ENCODE measurements at places on chromosomes 3 and 15. TPM values are rescaled to one million over a fixed set of nuclear protein-coding genes. Genes with fewer than 3 reads are reported as not detected.

DNA sequence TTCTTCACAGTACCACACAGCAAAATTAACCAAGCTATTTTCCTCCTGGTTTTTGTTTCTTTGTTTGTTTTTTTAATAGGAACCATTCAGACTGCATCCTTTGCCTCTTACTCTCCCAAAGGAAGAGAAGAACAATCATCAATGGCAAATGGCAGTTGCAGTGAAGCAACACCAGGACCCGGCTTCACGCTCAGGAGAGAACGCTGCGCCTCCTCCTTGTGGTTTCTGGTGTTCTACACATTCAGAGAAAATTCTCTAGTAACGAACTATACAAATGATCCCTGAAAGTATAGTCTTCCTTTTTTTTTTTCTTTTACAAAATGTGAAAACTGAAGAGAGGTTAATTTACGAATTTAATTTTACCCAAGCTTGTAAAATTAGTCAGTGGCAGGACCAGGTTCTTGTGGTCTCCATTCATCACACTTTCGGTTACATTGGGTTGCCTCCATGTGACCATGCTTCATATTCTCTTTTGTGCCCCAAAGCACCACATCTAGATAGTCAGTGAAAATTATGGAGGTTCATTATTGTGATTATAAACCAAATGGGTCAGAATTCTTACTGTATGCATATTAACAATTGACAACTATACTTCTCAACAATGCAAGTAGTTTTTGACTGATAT is 10.6 kb upstream of the MINDY2 start:
- DNase-seq, result no peak

GRCh38 chr3:101203411-101203810 is 117.0 kb downstream of the IMPG2 start:
- no peak for DNase-seq

- no peak for DNase-seq
Measured at GRCh38 chr3:181497358-181497757, 214.4 kb upstream of the SOX2 start.

GRCh38 chr15:53759411-53759931 is at the start of gene WDR72:
Gene WDR72 (minus strand): TSS chr15:53759663. CDS start chr15:53733149, 26,514 bp downstream.
- DNase-seq, result no peak

DNA sequence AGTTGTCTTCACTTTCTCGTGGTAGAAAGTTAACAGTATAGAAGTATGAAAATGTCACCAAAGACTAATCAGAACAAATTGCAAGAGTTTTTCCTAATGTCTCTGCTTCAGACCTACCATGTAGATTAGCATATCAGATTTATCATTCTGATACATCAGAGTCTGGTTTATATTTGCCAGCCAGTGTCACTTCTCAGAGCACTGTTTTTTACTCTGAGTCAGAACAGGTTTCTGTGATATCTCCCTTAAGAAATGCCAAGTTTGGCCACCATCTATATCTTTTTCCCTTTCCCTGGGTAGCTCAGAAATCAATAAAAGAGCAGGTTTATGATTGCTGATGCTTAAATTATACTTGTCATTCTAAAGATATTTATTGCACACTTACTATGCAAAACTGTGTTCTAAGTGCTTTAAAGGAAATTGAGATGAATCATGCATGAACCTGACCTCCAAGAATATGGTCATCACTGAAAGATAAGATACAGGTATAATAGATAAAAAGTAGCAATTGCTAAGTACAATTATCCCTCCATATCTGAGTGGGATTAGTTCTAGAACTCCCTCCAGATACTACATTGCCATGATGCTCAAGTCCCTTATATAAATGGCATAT is 672.7 kb upstream of the NAALADL2 start:
- DNase-seq, result no peak

GRCh38 chr15:20340331-20340811 is 201.2 kb downstream of the GOLGA6L6 start:
- DNase-seq, result no peak

DNA sequence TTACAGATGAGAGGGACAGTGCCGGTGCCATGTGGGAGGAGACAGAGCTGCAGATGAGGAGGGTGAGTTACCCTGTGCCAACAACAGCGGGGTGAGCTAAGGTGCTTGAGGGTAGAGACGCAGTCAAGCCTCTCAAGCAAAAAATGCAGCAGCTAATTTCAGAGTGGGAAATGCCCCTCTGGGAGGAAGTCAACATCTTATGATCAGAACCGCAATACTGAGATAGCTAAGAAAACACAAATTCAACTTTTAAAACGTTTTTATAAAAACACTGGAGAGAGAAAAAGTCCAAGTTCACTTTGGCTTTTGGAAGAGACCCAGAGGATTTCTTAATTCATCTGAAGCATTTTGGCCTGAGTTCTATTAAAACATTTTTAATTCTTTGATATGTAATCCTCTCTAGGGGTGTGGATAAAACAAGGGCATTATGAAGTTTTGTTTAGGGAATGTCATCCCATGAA is 319.2 kb downstream of the SLC9A9 start:
- no peak for DNase-seq

DNA sequence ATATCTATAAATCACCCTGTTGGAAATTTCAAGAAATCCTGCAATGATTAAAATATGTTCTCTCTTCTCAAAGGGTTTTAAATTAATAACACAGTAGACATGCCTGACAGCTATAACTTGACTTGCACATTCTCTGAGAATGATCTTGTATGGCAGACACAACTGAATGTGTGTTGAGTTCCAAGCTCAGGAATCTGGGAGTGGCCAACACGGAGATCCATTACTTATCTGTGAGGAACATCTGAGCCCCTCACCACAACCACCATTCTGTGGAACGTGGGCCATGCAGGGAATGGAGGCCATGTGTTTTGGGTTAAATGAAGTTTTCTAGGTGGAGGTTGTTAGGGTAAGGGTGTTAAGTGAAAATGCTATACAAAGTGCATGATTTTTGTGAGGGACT is 105.3 kb upstream of the CHMP2B start:
- no peak for DNase-seq

- no peak for DNase-seq
Measured at GRCh38 chr3:119359476-119360326, 65.5 kb downstream of the ARHGAP31 start.

DNA sequence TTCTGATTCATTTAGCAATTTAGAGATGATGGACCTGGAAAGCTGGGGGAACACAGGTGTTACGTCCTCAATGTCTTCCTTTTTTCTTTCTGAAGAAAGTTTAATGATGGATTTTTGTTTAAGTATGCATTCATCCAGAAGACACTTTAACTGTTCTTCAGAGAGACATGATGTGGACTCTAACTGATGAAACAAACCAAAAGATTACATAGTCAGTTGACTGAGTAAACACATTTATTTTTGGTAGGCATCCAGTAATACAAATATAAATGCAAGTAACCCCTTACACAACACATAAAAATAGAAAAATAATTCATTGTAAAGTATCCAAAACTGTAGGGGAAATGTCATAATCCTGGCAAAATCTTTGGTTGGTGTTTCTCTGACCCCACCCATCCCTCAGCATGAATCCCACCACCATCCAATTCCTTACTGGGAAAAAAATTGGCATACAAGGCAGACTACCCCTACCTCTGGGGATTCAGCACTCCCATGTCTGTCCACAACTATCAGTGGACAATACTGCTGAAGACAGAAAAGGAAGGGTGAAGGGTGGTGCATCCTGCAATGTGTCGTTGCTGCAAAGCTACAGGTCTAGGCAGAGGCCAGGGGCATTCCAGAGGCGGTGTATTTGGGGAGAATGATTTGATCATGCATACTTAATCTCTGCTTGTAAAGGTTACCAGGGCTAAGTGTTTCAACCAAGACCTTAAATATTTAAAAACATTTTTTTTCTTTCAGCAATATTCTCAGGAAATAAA is 37.4 kb downstream of the THBS1 start:
- DNase-seq, result no peak

DNA sequence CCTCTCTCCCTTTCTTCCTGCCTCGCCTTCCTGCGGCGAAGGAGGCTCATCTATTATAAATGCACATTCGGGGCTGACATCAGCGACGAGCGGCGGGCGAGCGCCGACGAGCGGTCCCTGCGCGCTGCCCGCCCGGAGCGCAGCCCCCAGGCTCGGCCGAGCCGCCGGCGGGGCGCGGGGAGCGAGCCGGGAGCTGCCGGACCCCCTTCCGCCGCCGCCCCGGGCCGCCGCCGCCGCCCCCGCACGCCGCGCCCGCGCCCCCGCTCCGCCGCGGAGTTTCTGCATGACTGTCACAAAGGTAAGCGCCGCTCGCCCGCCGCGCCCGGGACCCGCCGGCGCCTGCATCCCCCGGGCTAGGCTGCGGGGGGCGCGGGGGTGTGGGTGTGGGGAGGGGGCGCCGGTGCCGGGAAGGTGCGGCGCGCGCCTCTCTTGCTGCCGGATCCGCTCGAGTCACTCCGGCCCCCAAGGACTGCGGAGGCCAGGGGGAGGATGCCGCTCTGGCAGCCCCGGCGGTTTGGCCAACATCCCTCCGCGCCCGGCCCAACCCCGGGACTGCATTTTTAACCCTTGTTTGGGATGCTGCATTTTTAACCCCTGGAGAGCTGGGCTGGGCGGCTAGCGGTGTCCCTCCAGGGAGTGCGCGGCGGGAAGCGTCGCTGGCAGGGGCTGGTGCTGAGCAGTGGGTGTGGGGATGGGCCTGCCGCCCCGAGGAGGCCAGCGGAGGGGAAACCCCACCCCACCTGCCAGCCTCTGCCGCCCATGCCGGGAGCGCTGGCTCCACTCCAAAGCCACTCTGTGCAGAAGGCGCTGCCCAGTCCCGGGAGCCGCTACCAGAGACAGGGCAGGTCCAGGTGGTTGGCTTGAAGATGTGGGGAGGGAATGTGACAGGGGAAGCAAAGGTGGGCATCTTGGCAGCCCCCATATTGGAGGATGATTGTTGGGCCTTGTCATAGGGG is at the start of gene CORO2B:
CORO2B (plus strand) TSS at position 14 of the 956 bp plus-strand sequence; CDS start at position 284, 270 bp downstream.
- DNase-seq, result no peak

GRCh38 chr3:166351461-166351860 is 514.2 kb upstream of the BCHE start:
- no peak for DNase-seq

- DNase-seq, result no peak
Measured at GRCh38 chr3:99646107-99646435, 7.7 kb downstream of the COL8A1 start.

DNA sequence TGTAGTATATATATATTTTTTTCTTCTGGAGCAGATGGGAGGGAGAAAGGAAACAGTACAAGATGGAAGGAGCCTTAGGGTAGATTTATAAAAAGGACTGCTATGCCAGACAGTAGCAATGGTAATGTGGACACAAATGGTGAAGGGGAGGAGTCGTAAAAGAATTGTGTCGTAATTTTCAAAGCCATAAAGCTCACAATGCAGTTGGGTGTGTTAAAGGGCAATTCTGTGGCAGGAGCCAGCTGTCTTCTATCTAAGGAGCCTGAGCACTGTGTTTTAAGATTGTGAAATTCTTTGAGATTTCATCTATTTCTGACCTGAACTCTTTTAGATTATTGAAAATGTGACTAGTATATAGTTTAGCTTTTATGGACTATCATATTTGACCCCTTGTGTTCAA is 58.9 kb downstream of the CNOT10 start:
- no peak for DNase-seq

- DNase-seq, result no peak
Measured at GRCh38 chr3:46609944-46610722, 2.2 kb upstream of the FAM240A start.

- DNase-seq, result no peak
Measured at GRCh38 chr3:144200466-144200865, 228.8 kb downstream of the DIPK2A start.

GRCh38 chr15:63595688-63596087 is 1.5 kb upstream of the FBXL22 start:
- no peak for DNase-seq

DNA sequence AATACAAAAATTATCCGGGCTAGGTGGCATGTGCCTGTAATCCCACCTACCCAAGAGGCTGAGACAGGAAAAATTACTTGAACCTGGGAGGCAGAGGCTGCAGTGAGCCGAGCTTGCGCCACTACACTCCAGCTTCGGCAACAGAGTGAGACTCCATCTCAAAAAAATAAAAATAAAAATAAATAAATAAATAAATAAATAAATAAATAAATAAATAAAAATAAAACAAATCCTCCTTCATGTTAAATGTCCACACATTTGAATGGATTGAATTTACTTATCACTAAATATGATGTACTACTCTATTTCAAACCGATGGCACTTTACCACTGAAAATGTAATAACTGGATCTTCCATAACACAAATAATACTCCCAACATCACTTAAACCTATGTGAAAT is 36.3 kb downstream of the ZBTB20 start:
- DNase-seq, result no peak

- no peak for DNase-seq
Measured at GRCh38 chr3:41710646-41711388, 251.1 kb downstream of the ULK4 start.

DNA sequence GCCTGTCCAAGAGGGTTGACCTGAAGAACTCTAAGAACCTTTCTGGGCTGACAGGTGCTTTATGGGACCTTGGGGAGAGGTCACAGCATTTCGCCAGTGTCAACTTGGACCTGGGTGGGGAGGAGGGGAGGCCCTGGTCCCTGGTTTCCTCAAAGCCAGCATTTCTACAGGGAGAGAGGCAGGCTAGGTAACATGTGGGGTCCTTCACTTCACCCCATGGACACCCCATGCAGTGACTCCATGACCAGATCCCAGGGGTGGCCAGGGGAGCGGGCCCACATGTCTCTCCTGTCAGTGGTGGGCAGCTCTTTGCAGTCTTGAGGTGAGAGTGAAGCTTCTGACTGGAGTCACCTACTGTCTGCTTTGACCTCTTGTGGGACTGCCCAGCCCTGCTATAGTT is 35.8 kb downstream of the GOLGA6L10 start:
- DNase-seq, result no peak

- no peak for DNase-seq
Measured at GRCh38 chr3:158679547-158680000, 7.1 kb upstream of the LXN start.

DNA sequence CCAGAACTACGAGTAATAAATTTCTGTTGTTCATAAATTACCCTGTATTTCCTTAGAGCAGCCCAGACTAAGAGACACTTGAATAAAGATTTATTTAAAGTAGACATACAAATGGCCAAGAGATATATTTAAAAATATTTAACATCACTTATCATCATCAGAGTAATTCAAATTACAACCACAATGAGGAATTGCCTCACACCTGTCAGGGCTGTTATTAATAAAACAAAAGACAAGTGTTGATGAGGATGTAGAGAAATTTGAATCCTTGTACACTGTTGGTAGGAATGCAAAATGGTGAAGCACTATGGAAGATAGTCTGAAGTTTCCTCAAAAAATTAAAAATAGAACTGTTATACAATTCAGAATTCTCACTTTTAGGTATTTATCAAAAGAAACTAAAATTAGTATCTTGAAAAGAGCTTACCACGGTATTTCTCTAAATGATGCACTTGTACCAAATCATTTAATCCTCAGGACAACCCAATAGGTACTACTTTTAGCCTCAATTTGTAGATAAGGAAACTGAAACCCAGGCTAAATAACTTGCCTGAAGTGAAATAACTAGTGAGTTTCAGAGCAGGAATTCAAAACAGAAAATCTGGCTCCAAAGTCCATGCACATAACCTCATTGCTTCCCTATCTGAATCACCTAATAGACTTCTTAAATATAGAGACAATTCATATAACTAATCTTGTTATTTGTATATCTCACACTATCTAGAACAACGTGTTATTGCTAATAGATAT is 69.4 kb downstream of the ZBTB20 start:
- DNase-seq, result no peak

- DNase-seq, result peak; percentile 15
Measured at GRCh38 chr3:7710284-7710683, 791.3 kb upstream of the LMCD1 start.

Gene SLC35G2
- 25.2 TPM for total RNA-seq

Gene ITIH1
- total RNA-seq, result not detected

Gene MFSD1
- 66.9 TPM for total RNA-seq

Gene GOLGA8K
- 0.39 TPM for total RNA-seq

Gene FILIP1L
- 20.7 TPM for total RNA-seq

Gene MKRN3
- not detected for total RNA-seq

Gene PATL2
- 0.13 TPM for total RNA-seq

Gene TLR9
- total RNA-seq, result not detected

Gene RAD51
- 3.7 TPM for total RNA-seq

Gene PLA2G4E
- total RNA-seq, result not detected

All from dermis microvascular lymphatic vessel endothelial cell (primary cell).